Hypothalamus (tissue), 51 donors: ENCODE measurements at places on chromosomes 1 and 21.
A peak's percentile ranks its signal among the peaks of the same experiment; 100 is the strongest.

- DNase-seq = no peak
Measured at GRCh38 chr1:246784621-246785493, 60.6 kb downstream of the SCCPDH start.

- DNase-seq = no peak
Measured at GRCh38 chr1:64572222-64572900, 102.4 kb downstream of the CACHD1 start.

DNA sequence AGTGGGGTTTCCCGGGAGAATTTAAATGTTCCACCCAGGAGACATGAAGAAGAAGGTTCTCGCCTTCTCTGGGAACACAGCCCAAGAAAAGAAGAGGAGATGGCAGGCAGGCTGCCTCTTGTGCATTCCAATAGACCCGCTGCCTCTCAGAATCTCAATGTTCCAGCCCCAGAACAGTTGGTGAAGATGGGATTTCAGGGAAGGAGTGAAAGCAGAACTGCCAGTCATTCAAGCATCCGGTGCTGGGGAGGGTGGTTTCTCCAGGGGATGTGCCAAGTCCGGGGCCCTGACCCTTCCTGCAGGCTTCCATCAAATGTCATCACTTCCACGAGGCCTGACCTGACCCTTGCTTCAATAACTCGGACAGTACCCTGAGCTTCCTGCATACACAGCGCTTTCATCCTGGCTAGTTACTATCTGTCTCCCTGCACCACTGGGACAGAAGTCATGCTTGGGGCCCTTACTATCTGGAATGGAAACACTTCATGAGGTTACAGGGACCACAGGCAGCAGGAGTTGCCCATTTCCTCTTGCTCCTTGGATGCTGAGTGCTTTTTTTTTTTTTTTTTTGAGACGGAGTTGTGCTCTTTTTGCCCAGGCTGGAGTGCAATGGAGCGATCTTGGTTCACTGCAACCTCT is 386.6 kb upstream of the POU3F1 start:
- peak; percentile 35 for DNase-seq

GRCh38 chr21:45637883-45638282 is 5.6 kb upstream of the PCBP3 start:
- DNase-seq = no peak

DNA sequence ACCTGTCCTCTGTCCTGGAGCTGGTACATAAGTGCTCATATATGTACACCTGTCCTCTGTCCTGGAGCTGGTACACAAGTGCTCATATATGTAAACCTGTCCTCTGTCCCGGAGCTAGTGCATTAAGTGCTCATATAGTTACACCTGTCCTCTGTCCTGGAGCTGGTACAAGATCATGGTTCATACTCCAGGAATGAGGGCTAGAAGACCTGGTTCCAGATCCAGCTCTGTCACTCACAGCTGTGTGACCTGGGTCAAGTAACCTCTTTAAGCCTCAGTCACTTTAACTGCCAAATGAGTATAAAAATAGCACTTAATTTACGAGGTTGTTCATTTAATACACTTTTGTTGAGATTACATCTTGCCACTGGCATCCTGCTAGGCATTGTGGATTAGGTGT is 28.0 kb downstream of the SMYD3 start:
- no peak for DNase-seq

DNA sequence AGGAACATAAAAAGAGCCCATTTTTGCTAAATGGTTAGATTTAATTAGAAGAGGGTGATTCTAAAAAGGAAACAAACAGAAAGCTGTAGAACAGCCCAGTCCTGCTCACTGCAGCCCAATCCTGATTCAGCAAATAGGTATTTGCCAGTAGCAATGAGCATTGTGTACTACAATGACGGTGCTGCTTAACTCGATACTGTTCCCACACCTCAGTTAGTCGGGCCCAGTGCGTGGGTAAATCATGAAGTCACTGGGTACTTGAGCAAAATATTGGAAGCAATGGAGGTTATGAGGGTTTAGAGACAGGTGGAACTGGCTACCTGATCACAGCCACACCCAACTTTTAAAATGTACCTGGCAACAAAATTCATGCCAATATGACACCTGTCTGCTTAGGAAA is 101.5 kb upstream of the ADGRL2 start:
- DNase-seq = no peak

DNA sequence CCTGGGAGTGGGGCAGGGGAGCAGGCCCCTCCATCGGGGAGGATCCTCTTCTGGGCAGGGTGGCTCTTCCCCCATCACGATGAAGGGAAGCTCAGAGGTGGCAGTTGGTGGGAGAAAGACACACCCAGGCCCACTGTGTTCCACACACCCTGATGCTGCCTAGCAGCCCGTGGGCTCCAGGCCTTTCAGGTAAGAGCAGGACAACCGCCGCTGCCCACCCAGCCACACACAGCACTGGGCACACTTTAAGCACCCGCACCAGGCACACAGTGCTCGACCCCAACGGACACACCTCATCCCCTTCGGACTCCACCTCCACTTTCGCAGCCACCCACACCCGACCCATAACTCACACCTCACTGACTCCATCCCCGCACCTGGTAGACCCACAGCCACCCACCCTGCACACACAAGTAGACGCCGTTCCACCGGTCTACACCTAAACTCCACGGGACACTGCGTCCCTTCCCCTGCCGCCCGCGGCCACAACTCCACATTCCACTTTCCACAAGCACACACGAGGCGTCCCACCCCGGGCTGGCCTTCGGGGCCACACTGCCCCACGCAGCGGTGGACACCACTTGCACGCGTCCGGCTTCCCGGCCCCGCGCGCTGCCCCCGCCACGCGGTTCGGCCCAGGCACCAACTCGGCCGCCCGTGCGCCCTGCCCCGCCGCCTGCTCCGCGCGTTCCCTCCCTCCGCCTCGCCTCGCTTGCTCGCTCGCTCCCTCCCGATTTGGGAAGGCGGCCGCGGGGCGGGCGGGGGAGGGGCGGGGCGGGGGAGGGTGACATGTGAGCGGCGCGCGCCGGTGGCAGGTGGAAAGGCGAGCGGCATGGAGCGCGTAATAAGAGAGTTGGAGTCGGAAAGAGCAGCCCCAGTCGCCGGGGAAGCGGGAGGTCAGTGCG is at the start of gene KCNQ4:
TSS of gene KCNQ4 (plus strand) at position 787 of the 905 bp plus-strand sequence. CDS start 307 bp downstream, outside the sequence.
- DNase-seq = no peak

GRCh38 chr1:171138980-171139379 is 46.1 kb upstream of the FMO2 start:
- no peak for DNase-seq

DNA sequence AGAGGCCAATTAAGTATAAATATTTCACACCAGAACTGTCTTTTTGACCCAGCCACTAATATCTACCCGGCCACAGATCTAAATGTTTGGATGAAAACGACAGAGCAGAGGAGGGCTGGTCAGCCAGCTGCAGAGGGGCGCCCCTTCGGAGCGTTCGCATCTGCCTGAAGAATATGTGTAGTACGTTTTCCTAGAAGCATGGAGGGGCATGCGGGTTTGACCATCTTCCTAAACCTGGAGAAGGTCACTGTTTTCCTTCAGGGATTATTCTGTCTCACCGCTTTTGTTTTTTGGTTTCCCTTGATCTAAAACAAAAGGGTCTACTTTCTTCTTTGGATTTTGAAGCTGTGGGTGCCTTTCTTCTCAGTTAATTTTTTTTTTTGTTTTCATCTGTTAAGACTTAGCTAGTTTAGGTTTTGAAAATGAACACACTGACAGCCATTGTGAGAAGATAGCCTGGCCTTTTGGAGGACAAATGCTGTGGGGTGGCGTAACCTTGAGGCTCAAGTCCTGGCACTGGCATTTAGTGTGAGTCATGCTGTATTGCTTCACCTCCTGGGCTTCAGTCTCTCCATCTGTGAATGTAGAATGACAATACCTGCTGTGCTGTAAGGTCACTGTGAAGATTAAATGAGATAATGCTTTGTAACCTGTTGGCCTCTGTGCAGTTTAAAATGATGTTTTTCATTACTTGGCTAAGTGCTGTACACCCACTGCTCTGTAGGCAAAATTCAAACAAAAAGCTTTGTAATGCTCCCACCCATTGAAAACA is 74.1 kb upstream of the IRF2BP2 start:
- DNase-seq = no peak

- peak; percentile 74 for DNase-seq
Measured at GRCh38 chr1:1013105-1013921, at the start of gene ISG15. ISG15 (plus strand) TSS chr1:1013497; CDS start chr1:1013574, 77 bp downstream.

DNA sequence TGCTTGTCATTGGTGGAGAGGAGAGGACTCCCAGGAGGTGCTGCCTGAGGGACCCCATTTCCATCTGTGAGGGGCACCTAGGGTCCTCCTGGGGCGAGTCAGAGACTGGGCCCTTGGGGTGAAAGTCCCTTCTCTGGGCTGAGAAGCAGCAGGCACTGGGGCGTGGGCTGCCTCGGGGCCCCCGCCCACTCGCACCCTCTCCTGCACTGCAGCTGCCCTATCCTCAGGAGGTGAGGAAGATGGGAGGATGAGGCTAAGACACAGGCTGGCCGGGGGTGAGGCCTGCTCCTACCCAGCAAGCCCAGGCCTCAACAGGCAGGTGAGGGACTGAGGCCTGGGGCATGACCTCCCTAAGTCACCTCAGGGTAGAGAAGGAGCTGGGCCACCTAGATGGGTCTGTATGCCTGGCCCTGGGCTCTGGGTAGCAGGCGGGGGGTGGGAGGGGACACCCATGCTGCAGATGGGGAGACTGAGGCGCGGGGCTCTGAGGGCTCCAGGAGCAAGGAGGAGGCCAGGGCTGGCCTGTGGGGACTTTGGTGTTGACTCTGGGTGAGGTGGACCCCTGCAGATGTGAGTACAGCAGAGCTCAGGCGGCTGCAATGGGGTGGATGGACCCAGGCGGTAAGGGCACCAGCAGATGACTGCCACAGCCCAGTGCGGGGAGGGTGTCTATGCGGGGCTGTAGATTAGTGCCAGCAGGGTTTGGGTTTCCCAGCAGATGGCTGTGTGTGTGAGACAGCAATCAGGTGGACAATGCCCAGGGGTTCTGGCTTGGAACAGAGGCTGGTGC is 10.4 kb upstream of the ZNF669 start:
- DNase-seq = no peak

DNA sequence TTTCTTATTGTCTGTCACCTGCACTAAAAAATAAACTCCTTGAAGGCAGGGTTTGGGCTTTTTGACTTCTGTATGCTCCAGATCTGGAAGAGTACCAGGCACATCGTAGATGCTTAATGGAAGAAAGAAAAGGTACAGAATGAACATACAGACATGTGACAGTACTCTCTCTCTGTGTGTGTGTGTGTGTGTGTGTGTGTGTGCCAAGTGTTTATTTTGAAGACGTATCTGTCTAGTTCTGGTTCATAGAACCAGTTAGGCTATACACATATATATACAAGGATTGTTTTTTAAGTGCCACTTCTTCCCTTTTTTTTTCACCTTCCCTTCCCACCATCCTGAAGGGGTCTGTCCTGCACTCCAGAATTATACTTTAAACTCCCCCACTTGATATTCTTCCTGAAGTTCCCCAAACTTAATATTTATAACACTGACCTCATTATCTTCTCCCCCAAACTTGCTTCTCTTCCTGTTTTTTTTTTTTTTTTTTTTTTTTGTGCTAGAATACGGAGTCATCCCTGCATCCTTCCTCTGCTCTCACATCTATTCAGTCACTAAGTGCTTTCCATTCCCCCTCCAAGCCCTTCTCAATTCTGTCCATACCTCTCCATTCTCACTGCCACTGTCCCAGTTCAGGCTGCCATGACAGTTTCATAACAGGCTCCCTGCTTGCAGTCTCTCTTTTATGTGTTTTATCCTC is 5.4 kb upstream of the KCNA3 start:
- no peak for DNase-seq

DNA sequence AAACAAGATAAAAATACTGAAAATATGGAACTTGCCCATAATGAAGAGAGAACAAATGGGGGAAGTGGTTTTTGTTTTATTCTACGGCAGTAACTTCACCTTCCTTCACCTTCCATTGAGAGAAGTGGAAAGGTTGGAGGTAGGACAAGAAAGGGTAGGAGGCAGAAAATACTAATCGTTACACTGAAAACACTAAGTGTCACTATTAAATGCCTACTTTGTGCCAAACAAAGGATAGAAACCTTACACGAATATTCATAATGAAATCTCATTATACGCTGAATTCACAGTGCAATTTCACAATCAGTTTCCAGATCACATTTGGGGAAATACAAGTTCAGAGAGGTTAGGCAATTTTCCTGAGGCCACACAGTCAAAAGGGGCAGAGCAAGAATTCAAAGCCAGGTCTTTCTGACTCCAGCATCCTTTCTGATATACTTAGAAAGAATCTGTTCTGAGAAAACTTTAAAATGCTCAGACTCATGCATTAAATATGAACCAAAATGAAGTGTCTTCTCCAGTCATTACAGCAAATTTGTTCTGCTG is 3.0 kb downstream of the TIAM1 start:
- DNase-seq = no peak

- no peak for DNase-seq
Measured at GRCh38 chr1:245133995-245134715, 20.6 kb upstream of the KIF26B start.

- DNase-seq = no peak
Measured at GRCh38 chr1:215489771-215490565, 77.1 kb upstream of the KCTD3 start.

GRCh38 chr1:99858286-99858685 is 8.1 kb downstream of the AGL start:
- DNase-seq = no peak
